AG10803 (cell line): ENCODE measurements at places on chromosomes 11 and 22.

DNA sequence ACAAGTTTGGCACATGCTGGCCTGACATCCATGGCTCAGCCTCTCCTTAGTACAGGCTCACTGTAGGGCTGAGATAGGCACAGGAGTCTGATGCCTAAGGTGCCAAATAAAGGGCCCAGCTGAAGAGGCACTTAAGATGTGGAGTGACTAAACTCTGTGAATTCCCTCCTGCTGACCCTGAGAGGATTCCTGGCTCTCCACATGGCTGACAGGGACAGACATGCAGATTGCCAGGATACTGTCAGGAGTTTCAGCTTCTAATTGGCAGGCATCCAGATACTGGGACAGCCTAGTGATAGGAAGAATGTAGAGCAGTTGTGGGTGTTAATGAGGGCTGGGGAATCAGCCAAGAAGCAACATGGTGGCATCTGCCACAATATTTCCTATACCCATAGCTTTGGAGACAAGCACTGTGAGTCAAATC lies 558.7 kb downstream of the INSC start:
- DNase-seq: no peak

DNA sequence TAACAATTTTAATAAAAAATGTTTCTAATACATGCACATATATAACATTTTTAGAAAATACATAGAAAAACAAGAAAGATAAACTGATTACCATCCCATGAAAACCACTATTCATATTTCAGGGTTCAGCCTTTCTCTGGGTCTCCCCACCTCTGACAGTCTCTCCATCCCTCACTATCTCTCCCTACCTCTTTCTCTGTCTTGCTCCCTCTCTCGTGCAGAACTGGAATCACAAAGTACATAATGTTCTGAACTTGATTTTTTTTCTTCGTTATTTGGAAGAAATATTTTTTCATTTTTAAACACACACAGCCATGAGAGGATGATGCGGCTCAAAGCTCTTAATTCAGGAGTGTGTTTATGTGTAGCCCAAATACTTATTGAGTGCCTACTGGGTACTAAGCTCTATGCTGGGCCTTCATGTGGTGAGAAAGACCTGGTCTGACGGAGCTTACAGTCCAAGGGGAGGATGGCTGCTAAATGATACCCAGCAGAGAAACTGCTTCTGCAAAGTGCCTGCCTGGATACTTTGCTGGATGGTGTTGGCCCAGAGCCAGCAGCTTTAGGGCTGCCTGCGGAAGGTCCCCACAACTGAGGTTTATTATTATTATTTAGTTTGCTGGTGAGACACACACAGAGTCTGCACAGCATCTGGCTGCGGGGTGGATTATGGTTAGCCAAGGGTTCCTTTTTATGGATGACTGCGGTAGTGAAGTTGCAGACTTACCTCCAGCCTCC lies 42.6 kb downstream of the SC5D start:
- DNase-seq: peak; percentile 3

- DNase-seq: no peak
Observed at GRCh38 chr22:49415151-49415951, 412.3 kb downstream of the BRD1 start.

GRCh38 chr22:49369726-49370626 lies 457.7 kb downstream of the BRD1 start:
- no peak for DNase-seq

DNA sequence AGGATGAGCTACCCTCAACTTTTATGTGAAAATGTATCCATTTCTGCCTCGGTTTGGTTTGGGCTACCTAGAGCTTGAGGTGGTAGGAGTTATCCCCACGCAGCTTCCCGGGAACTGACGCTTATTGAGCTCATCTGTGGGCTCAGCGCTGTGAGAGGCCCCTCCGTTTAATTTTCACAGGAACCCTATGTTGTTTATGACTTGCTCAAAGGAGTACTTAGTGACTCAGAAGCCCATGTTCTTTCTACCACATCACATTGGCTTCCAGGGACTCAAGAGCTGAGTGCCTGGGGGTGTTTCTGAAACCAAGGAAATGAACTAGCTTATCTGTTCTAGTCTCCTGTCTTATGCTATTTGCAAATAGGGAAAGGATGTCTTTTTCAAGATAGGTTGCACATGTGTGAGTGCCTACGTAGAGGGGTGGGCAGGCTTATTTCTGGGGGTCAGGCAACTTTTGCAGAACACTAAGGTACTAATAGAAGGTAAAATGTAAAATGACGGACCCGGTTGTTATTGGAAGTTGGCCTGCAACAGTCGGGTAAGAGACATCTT lies 40.5 kb downstream of the MICAL2 start:
- DNase-seq: no peak

GRCh38 chr22:33022231-33022630 lies 36.0 kb downstream of the SYN3 start:
- DNase-seq: no peak

DNA sequence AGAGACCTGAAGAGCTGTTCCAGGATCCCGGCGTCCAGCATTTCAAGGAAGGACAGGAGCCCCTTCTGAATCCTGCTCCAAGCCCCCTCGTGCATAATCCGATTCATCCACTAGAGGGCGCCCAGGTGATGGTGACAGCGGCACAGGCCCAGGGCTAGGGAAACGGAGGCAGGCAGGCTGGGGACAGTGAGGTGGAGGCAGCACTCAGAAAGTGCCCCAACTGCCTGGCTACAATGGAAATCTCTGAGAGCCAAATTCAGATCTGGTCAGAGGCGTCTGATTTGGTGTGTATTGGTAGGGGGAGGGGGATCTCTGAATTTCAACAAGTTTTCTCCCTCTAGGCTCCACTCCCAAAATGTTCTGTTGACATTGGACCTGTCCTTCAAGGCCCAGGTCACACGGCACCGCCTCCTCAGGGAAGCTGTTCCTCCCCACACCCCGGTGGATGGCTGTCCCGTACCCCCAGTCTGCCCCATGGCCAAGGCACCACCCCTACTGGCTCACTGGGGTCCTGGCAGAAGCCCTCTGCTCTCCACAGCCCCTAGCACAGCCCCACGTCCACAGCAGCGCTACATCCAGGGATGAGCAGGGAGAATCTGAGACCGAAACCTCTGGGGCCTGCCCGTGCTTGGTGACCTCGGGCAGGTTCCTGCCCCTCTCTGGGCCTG lies 142.9 kb downstream of the CRYBB2 start:
- DNase-seq: peak; percentile 34

DNA sequence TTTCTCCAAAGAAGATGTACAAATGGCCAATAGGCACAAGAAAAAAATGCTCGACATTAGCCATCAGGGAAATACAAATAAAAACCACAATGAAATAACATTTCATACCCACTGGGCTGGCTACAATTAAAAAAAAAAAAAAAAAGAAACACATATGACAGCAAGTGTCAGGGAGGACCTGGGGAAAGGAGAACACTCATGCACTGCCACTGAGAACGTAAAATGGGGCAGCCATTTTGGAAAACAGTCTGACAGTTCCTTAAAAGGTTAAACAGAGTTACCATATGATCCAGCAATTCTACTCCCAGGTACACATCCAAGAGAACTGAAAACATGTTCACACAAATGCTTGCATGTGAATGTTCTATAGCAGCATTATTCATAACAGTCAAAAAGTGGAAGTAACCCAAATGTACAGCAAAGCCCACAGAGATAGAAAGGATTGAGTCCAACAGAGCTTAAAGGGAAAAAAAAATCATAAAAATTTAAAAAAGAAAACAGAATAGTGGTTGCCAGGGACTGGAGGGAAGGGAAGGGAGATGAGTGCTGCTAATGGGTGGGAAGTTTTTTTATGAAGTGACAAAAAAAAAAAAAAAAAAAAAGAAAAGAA lies 48.4 kb upstream of the CYP2D6 start:
- DNase-seq: no peak
